Stimulated activated CD4-positive, alpha-beta T cell treated with anti-CD3 and anti-CD28 coated beads, Interleukin-1b, Interleukin-23, amount 100 ng/mL, for 1 hour (primary cell): ENCODE measurements at places on chromosomes 13 and 19.

DNA sequence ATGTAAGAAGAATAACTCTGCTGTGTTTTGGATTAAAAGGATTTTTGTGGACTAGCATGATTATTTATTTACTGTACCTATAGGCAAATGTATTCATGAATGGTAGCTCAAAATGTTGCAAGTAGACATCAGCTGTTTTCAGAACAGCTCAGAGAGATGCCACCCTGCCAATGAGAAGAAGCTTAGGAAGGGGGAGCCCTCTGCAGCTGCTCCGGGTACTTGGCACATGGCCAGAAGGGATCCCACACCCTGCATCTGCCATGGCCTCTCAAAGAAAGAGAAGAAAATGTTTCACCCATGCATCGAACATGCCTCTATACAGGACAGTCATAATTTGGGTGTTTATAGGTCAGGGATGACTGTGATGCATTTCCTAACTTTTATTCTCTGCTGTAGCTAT lies 30.5 kb upstream of the MBNL2 start:
- DNase-seq = no peak

- no peak for DNase-seq
Measured at GRCh38 chr13:97889803-97890202, 63.7 kb upstream of the IPO5 start.

DNA sequence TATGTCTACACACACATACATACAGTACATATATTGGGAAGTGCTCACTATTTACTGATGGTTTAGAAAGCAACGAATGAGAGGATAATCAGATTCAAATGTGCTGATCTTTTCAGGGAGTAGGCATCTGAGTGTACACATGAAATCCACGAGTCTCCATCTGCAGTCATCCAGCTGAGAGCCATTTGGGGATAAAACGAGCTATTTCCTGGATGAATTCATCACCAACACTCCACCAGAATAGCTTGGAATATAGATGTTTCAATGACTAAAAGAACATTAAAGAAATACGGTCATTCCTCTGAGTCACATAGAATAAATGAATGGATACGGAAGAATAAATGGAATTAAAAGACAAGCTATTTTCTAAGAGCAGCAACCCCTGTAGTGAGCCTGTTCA lies 721.6 kb upstream of the ARGLU1 start:
- no peak for DNase-seq

DNA sequence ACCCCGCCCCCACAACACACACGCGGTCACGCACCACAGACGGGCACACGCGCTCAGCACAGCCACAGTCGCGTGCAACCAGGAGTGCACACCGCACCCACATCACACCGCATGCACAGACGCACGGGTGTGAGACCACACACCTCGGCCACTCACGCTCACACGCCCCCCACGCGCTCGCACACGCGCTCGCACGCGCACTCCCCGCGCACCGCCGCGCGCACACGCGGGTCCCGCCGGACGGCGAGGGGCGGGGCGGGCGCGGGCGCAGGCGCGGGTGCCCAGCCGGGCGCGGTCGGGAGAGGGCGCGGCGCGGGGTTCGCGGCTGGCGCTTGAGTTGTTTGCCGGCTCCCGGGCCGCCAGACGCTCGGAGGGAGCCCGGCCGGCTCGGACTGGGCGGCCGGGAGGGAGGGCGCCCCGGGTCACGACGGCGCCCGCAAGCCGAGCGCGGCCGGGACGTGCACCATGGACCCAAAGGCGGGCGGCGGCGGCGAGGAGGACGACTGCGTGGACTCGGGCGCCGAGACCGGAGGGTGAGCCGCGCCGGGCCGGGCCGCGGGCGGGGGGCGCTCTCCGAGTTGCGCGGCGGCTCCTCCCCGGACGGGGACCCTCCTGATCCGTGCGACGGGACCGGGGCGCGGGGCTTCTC lies at the start of gene FAM124A:
Gene FAM124A, plus strand, starts transcription at position 362 of the 649 bp plus-strand sequence. Its CDS starts 104 bp downstream, at position 466.
- DNase-seq = no peak

GRCh38 chr19:44371815-44372480 lies 15.5 kb upstream of the ZNF112 start:
- no peak for DNase-seq
